ENCODE measurements at places on chromosomes 1 and 21.

DNA sequence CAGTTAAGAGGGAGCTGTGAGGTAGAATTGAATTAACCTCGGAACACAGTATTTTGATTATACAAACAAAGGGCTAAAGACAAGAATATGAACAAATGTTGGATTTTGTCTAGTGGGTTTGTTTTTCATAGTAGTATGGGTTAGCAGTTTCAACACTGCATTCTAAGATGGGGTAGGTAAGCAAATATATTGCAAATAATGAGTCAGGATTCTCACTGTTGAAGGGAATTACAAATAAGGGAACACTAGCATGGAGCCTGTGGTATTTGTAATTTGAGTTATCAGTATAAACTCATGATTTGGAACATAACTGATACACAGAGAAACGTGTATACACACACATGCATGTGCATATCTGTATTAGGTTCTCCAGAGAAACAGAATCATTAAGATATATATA lies 44.5 kb downstream of the CD55 start:
- no peak for DNase-seq

DNA sequence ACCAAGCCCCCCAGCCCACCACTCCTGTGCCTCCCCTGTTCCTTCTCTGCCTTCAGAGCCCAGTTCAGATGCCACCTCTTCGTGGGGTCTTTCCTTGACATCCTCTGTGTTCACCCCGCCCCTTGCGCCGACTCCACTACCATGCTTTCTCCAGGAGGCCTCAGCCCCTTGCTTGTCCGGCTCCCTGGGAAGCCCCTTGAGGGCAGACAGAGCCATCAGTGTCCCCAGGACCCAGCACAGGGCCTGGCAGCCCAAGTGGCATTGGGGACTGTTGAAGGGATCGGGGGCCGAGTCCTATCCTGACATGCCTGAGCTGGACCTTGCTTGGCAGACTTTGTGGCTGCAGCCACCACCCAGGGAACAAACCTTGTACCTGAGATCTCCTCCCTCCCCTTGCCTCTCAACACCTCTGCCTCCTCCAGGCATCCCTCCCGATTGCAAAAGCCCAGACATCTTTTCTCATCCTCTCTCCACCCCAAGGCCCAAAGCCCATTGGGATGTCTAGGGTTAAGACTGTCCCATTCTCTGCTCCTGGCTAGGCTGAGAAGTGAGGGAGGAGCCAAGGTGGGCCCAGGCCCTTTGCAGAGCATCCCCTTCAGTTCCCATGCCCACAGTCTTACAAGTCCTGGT lies 3.4 kb downstream of the CLDN19 start:
- DNase-seq, result no peak

- DNase-seq, result no peak
Observed at GRCh38 chr1:151050051-151050688, 2.6 kb downstream of the C1orf56 start.

DNA sequence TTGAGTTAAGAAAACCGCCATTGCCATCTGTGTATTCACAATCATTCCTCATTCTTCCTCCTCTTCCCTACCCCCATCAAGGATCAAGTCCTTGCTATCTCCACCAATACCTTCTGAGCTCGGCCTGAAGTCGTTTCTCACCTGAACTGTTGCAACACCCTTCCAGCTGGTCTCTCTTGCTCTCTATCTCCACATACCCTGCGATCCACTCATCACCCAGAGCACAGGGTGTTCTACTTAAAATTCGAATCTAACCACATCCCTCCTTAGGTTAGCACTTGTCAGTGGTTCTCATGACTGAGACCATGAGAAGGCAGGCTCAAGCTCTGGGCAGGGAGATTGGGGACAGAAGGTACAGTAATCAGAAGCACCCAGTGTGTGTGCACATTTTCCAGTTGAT lies 4.6 kb downstream of the IVL start:
- DNase-seq, result no peak

GRCh38 chr1:216456682-216457081 lies 33.4 kb upstream of the USH2A start:
- DNase-seq, result peak; percentile 52
